ENCODE measurements at places on chromosomes 1 and 21.

GRCh38 chr1:105636052-105636451, 1420.4 kb upstream of the PRMT6 start:
- no peak for DNase-seq

- no peak for DNase-seq
These were observed 19.1 kb downstream of the OLFML3 start for GRCh38 chr1:113998361-113998760.

- no peak for DNase-seq
These were observed 29.6 kb downstream of the GNG12 start for GRCh38 chr1:67803380-67804279.

GRCh38 chr1:99598738-99599411, 47.0 kb upstream of the PALMD start:
- DNase-seq = no peak

GRCh38 chr1:11067716-11068599, 8.1 kb upstream of the SRM start:
- DNase-seq = no peak

GRCh38 chr21:14900611-14901010, 164.2 kb downstream of the NRIP1 start:
- DNase-seq = no peak

DNA sequence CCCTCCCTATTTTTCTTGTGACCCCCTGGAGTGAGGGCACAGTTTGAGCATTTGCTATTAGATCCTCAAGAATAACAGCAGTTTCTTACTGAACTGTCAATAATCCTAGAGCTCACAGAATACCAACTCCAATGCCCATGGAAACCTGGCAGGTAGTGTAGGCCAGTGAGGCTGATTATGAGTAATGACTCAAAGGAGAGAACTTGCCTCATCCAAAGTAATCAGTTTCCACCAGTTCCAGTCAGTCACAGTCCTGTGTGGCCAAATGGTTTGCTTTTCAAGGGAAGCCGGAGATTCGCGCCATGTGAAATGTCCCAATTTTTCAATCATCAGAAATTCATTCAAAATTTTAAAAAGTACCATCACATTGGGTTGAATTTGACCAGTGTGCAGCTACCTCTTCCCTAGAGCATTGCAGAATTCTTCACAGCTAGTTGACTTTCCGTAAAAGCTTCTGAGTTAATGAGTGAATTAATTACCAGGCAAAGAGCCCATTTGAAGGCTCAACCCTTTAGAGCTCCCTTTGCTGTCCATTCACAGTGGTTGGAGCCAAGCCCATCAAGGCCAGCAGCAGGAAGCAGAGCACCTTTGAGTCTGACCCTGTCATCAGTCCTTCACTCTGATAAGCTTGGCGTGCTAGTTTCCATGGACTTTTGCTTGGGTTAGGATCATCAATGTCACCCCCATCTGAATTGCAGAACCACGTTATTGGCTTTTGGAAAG, 170.3 kb downstream of the KAZN start:
- DNase-seq = no peak

DNA sequence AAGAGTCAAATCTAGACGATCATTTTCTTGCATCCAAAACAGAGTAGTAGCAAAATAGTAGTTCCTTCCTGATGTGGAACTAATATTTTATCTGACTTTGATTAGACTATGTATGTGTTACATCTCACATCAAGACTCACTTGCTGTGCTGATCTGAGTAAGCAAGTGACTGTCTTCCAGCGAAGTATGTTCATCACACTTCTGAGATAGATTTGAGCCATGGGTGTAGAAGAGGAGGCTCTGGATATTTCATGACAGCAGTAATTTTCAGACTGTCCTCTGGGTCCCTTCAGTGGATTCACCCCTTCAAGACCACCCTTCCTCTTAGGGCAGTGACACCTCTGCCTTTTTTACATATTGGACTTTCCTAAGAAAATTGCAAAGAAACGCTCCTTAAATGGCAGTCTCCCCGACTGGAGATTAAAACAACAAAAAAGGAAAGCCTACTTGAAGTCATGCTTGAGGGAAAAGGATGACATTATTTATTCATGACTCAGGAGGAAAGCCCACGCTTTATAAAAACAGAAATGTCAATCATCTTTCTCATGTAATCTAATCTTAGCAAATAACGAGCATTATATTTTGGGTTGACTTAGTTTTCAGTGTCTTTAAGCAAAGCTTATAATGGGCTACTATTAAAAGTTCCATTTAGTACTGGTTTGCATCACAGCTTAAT, 22.8 kb downstream of the ATP1B1 start:
- no peak for DNase-seq

DNA sequence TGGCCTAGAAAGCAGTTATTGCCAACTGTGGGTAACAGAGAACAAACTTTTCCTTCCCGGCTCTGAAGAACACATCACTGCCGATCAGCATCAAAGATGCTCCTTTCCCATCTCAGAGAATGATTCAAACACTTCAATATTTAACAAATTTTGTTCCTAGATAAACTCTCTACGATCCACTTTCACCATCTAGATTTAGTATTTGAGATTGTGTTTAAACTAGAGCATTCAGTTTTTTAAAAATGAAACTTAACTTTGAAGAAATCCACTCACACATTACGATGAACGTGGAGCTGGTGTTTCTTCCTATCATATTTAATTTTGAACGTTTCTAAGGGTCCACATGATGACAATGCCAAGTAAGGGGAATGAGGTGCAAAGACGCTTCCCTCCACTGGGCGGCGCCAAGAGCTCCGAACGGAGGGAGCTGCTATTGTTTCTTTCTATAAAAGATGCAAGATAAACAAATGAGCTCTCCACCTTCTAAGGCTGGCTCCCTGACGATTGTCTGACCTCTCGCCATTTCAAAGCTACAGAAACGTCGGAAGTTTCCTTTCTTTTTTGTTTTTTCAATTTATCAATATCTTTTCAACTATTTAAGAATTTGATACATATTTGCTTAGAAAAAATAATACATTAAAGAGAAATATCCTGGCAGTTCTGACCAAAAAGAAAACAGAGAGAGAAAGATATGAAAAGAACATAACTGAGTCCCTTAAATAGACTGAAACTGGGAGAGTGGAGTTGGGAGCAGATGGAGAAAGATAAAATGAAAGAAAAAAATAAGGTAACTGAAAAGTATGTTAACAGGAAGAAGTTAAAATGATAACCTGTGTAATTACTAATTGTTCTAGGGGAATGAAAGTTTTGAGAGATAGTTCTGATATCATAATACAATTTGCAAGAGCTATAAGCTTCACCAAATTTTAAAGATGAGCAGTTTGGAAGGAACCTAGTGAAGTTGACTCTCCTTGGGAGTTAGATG, 4.4 kb upstream of the BARHL2 start:
- peak; percentile 62 for DNase-seq

DNA sequence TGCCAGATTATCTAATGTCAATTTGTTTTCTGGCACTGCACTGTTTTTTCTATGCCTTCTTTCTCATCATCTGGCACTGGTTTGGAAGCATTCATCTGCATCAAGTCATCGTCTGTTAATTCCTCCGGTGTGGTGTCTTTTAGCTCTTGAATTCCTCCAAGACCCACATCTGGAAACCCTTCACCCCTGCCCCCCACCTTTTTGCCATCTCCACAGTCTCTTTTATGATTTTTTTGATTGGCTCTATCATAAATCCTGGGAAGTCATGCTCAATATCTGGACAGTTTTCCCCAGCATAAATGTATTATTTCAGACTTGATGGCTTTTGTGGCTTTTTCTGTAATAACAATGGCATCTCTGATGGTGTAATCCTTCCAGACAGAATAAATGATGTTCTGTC, 10.4 kb upstream of the KCNK1 start:
- no peak for DNase-seq

DNA sequence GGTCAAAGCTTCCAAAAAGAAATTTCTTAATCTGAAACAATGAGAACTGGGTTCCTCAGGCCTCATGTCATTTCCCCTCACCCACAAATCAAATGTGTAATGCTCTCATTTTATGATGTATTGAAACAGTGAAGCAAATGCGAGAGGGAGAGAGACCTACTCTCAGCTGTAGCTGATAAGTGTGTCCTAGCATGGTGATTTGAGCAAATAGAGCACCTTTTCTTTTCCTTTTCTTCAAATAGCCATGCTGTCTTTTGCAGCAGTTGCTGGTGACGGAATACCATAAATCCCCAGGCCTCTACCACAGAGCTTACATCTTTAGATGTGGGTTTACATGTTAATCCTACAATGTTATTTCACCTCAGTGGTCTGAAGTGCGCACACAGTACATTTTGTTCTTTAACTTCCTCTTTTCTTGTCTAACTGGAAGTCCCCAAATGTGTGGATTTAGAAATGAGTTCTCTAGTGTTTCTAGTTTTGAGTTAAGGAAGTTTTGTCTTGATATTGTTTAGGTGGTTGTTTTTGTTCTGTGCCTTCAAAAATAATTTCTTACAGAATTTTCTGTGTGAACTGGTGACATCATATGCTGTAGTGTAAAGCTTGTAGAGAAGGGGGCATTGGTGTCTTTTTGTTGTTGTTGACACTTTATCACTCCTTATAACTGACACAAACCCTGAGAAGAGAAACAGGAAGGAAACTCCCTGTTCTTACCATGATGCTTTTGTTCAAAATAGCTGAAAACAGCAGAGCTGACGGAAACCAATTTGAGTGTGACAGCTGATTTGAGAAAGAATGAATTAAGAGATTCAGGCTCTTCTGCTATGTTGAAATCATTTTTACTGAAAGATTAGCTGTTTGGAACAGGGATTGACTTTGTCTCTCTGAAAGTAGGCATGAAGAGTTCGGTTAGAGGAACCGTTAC, 12.2 kb downstream of the SMAP2 start:
- no peak for DNase-seq

GRCh38 chr21:37915941-37916309, 332 bp downstream of the KCNJ6 start:
- peak; percentile 2 for DNase-seq

- no peak for DNase-seq
These were observed 45.1 kb downstream of the FASLG start for GRCh38 chr1:172704001-172704400.

DNA sequence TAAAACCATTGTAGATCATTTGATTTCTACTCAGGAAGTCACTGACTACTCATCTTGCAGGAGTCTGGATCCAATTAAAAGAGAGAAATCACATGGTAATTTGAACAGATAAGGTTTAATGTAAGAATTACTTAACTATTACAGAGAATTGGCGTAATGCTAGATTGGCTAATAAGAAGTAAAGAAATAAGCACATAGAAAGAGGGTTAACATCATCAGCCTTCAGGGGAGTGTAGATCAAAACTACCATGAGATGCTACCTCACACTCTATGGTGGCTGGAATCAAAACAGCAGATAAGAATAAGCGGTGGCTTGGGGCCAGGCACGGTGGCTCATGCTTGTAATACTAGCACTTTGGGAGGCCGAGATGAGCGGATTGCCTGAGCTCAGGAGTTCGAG, 11.7 kb downstream of the ST3GAL3 start:
- DNase-seq = no peak

DNA sequence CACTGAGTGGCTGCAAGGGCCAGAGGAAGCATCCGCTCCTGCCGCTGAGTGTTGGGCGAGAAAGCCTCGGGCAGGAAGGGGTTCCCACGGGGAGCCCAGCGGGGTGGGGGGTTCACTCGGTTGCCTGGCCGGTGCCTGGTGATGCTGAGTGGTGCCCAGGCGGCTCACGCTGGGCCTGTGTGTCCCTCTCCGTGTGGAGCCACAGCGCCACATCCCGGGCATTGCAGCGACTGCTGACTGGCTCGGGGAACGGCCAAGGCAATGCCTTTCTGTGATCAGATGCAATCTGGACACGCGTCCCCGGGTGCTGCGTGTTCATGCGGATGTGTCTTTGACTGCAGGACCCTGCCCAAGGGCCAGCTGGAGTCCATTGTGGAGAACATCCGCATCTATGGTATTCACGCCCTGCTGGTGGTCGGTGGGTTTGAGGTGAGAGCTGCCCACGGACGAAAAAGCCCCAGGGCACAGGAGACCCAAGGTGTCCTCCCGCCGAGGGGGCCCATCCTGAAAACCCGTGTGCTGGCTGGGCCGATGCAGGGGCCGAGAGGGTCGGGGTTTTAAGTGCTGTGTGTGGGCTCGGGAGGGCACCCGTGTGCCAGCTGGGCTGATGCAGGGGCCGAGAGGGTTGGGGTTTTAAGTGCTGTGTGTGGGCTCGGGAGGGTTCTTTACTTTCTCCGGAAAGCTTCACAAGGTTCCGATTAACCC, 16.4 kb downstream of the CFAP410 start:
- DNase-seq = no peak

GRCh38 chr1:32859915-32860314, 10.8 kb downstream of the FNDC5 start:
- DNase-seq = no peak

GRCh38 chr1:87329526-87330056, 911 bp downstream of the LMO4 start:
- no peak for DNase-seq

DNA sequence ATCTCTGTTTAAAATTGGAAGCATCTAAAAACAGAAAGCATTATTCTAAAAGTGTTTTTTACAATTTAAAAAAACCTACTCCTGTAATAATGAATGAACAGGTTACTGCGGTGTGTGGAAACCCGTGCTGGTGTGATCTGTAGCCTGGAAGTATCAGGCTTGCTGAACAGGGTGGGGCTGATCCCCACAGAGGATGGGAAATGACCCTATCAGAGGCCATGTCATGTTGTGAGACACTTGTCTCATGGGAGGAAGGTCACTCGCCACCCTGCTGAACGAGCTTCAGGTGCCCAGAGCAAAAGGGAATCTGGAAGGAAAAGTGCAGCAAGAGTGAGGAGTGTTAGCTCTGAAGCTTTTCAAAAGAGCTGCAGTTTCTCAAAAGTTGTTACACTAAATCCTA, 320.7 kb downstream of the RRAGC start:
- DNase-seq = no peak

- no peak for DNase-seq
These were observed 51.5 kb downstream of the SYT2 start for GRCh38 chr1:202658769-202659168.

DNA sequence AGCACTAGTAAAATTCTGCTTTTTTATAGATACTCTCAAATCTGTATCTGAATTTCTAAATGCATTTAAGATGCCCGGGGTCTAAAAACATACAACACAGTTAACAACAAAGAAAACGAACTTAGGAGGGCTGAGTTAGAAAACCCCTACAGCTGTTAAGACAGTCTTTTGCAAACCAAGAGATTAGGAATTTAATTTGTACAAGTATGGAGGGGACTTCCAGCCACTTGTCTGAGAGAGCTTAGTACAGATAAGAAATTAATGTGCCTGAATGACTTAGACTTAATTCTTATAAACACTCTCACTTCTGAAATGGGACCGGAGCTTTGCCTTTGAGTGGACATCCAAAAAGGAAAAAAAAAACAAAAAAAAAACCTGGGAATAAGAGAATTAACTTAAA, 61.6 kb downstream of the SMYD3 start:
- no peak for DNase-seq

DNA sequence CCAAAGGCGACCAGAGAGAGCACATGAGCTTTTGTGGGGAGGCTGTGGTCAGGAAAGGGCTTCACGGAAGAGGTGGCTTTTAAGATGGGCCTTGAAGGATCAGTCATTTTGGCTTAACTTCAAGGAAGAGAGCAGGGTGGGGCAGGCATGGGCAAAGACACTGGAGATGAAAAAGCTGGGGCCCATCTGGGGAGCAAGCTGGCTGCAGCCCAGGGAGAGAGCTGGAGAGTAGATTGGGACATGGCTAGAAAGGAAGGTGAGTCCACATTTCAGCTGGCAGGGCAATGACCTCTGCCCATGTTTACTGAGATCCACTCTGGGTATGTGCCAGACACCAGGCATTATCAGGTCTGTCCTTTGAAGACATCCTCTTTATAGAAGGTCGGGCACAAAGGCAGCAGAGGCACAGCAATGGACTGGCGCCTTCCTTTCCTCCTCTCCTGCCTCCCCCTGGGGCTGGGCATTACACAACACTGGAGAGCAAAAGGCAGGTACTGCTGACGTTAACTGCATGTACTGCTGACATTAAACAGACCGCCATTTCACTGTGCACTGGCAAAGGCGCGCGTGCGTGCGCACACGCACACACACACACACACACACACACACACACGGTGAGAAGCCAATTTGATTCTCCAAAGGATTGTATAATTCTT, 2.2 kb upstream of the UBXN10 start:
- DNase-seq = no peak

Measured in NCI-H2081 treated with DMSO at 0.1 percent for 48 hours (cell line).